ENCODE measurements at places on chromosomes 12 and 14.

- no peak for DNase-seq
Measured at GRCh38 chr12:118650586-118650960, 274.2 kb downstream of the SUDS3 start.

DNA sequence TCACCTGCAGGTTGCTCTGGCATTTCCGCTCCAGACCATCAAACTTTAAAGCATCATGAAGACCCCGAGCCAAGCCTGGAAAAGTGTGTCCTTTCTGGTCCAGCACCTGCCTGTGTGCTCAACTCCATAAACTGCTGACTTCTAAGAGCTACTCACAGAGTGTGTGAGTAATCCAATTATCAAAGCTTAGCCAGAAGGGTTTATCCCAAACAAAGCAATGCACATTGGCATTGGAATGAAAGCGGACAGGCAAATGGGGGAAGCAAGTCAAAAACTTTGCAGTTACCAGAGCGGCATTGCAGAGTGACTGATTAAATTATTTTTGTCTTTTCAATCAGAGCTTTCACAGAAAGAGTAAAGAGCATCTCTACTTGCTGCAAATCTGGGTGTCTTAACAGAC lies 1262.4 kb upstream of the SEL1L start:
- DNase-seq, result no peak

GRCh38 chr12:116591855-116592637 lies 32.9 kb downstream of the MAP1LC3B2 start:
- no peak for DNase-seq

DNA sequence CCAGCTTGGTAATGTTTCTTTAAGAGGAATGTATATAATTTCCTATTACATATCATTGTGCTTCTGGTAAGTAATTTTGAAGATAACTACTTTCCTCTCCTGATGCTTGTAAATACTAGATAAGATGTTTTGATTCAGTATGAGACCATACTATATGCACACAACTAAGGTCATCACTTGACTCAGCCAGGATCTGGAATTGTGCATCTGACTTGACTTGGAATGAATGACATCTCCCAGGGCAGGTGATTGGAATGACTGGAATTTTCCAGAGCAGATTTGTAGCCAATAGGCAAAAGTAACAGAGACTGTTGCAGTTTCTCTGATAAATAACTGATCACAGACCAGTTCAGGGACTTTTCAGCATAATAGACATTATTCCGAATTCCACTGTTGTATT lies 11.1 kb downstream of the BEST3 start:
- DNase-seq, result no peak

- DNase-seq, result no peak
Measured at GRCh38 chr14:89288114-89288513, 128.9 kb downstream of the FOXN3 start.

- no peak for DNase-seq
Measured at GRCh38 chr14:104676130-104676693, 13.2 kb upstream of the INF2 start.

DNA sequence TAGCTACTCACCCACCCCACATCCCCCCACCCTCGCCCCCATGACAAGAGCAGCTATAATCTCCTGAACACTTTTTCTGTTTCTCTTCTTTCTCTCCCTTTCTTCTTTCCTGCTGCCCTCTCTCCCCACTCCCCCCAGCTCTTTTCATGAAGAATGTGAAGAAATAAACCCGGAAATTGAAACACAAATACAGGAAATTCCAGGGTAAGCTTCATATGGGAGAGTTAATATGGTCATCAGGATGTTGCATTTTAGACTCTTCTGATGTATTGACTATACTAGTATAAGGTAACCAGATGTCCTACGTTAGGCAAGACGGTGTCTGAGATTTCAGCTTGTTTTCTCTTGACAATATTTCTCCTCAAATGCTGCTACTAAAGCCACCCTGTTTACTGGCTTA lies 41.6 kb upstream of the LRIG3 start:
- no peak for DNase-seq

DNA sequence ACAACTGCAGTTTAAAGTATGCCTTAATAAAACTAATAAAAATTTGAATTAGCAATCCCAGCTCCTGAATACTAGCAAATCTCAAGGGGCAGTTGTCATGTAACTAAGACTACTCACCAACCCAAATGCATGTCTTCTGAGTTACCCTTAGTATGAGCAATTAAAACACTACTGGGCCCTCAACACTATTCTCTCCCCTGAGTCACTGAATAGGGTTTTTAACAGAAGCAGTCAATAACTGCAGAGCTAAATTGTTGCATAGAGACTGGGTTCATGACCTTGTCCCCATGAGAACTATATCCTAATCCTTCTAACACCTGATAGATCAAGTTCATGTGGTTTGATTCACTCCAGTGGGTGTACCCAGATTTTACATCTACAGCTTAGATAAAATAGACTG lies 38.8 kb downstream of the MDM1 start:
- no peak for DNase-seq

DNA sequence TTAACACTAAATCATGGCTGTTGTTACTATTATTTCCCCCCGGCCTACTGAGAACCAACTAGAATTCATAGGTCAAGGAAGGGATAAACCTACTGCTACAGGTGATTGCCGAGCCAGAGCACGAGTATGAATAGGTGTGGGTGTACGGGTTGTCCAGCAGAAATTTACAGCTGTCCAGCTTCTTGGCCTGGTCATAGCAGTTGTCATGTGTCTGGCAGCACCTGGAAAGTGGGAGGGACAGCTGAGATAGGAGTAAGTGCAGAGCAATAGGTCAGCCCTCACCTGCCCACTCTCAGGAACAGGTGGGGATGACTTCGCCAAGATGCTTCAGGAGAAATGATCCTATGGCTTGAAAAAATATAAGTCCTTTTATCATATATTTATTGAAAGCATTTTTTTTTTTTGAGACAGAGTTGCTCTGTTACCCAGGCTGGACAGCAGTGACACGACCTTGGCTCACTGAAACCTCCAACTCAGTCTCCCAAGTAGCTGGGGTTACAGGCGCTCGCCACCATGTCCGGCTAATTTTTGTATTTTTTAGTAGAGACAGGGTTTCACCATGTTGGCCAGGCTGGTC lies 2.6 kb downstream of the PLA2G1B start:
- DNase-seq, result no peak

GRCh38 chr14:76918782-76919394 lies 92.7 kb downstream of the LRRC74A start:
- DNase-seq, result no peak

GRCh38 chr14:72291908-72292688 lies 359.9 kb downstream of the RGS6 start:
- DNase-seq, result no peak

DNA sequence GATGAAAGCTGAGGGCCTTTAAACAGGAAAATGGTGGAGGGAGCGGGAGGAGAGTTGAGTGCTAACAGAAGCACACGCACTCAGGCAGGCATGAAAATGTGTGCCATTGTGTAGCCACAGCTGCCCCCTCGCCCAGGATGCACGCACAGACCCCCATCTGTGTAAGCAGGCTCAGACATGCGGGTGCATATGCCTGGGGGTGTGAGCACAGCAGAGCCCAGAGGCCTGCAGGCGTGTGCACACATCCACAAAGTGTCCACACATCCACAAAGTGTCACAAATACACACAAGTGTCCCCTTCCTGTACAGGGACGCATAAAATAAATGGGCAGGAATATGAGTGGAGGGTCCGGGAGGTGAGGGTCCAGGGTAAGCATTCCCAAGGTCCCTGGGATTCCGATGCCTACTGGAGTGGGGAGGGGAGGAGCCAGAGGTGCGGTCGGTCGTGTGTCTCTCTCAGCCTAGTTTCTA lies 805 bp upstream of the KRT7 start:
- no peak for DNase-seq

GRCh38 chr14:98028162-98028561 lies 1231.0 kb downstream of the VRK1 start:
- DNase-seq, result no peak

- DNase-seq, result no peak
Measured at GRCh38 chr12:129719416-129719815, 184.4 kb downstream of the TMEM132D start.

DNA sequence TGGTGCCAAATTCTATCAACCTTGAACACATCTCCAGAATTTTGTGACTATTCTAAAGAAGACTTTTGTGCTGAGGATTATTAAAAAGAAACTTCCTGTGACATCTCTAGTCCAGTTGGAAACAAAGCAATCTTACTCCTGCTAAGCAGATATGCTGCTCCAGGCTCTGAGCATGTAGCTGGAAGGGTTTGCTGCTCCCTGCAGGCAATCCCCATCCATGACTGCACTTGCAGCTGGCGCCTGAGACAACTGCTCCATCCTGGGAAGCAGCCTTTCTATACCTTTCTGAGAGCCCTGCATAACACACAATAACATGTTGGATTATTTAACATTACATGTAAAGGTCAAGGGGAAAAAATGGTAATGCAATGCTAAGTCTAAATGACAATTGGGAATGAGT lies 105.1 kb downstream of the NDUFA12 start:
- no peak for DNase-seq

GRCh38 chr14:72443256-72443655 lies 450.6 kb downstream of the DPF3 start:
- no peak for DNase-seq

- DNase-seq, result no peak
Measured at GRCh38 chr14:39562175-39562574, 129.9 kb upstream of the FBXO33 start.

DNA sequence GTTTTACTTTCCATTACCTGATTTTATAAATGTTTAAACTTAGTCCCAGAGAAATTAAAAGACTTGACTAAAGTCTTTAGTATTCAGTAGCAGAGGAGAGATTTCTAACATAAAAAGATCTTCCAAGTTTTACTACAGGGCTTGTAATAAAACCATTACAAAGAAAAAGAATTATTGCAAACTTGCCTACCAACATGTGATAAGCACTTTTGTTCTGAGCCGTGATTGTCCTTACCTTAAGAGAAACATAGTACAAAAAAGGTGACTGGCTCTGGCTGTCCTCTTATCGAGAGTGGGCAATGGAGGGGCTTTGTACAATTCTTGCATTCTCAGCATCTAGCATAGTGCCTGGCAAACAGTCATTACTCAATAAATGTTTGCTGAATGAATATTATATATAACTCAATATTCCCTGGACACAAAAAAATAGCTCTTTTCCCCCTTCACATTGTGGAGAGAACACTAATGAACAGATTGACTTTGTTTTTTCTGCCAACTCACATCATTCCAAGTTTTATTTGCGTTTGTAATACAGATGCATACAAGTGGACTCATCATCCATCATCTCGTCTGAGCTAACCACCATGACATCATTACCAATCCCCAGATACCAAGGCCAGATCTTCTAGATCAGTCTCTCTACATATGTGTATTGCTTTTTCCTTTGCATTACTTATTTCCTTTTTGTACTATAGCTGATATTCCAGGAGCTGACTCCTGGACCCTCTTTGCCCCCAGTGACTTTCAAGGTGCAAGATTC lies 192.8 kb upstream of the EEA1 start:
- DNase-seq, result no peak

- no peak for DNase-seq
Measured at GRCh38 chr12:571795-572531, 91.3 kb downstream of the NINJ2 start.
